SW 1271 (cell line): ENCODE measurements at places on chromosomes 6 and 20.

DNA sequence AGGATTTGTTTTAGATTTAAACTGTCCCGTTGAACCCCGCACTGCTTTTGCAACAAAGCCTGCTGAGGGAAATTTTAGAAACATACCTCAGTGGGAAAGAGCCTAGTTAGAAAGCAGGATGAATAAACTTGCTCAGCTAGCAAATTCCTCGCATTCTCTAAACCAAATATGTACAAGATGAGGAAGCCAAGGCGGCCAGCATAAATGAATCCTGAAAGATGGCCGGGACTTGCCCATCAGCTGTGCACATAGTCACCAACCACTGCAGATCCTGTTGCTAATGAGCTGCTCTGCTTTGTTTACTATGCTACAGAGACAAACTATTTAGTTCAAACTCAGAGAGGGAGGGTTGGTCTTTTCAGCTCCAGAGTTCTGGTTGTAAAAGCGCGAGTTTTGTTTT lies 49.0 kb downstream of the TMEM170B start:
- no peak for DNase-seq

DNA sequence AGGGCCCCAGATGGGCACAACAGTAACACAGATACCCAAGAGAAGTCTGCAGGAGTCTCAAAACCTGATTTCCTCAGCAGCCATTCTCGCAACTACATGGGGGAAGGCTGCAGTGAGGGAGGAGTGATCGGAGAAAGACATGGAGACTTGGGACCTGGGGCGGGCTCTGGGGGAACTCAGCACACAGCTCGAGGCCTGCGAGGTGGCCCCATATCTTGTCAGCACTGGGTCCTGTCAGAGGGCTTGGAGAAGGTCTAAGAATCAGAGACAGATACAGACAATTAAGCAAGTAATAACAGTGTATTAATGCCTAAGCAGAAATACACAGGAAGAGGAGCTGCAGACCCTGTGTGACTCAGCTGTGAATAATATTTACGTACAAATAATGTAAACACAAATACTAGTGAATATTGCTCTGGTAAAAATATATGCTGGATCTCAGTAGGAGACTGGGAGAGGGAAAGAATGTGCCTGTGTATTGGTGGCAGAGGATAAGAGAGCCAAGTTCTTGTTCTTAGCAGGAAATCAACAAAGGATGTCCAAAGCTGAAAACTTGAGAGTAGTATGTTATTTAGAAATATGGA lies 336.2 kb downstream of the ZFAND3 start:
- DNase-seq = no peak

DNA sequence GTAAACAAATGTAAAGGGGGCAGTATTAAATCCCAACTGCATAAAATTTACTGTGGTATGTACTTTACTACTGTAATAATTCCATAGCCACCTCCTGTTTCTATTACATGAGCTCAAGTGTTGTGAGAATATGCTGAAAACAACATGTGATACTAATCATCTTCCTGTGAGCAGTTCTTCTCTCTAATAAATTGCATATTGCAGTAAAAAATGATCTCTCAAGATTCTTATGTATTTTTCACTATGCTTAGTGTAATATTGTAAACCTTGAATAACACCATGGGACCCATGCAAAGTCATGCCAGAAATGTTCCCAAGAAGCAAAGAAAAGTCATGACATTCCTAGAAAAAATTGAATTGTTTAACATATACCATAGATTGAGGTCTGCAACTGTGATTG lies 133.0 kb upstream of the ATXN1 start:
- no peak for DNase-seq

DNA sequence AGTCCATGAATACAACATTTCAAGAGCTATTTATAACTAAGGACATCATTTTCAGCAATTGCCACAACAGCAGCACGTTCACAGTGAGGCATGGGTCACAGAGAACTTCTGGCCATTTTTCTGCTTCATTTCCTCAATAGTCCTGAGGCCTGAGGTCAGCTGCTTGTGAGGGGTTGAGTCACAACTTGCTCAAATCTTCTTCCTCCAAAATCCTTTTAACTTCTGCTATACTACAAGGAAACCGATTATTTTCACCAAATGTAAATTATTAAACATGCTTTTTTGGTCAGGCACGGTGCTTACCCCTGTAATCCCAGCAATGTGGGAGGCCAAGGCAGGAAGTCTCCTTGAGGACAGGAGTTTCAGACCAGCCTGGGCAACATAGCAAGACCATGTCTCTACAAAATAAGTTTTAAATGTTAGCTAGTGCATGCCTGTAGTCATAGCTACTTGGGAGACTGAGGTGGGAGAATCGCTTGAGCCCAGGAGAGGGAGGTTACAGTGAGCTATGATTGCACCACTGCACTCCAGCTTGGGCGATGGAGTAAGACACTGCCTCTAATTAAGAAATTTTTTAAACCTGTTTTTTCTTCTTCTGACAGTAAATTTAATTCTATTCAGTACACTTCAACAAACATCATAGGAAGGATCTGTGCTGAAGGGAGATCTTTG lies 11.1 kb upstream of the SLC16A10 start:
- no peak for DNase-seq

GRCh38 chr6:24797596-24798216 lies 1.0 kb downstream of the ARMH2 start:
- DNase-seq = no peak

- no peak for DNase-seq
Observed at GRCh38 chr6:161228921-161229591, 44.8 kb downstream of the AGPAT4 start.

- DNase-seq = no peak
Observed at GRCh38 chr6:169556758-169557548, 144.9 kb downstream of the WDR27 start.

GRCh38 chr6:23608931-23609435 lies 517.0 kb upstream of the NRSN1 start:
- no peak for DNase-seq

GRCh38 chr6:112054001-112054400 lies at the start of gene CCN6:
Gene CCN6, plus strand, starts transcription at chr6:112054104. Its CDS starts 254 bp downstream, at chr6:112054358.
- DNase-seq = no peak

GRCh38 chr20:45945678-45946148 lies 11.2 kb downstream of the PCIF1 start:
- no peak for DNase-seq

- no peak for DNase-seq
Observed at GRCh38 chr20:35111141-35111888, 18.7 kb upstream of the TRPC4AP start.

- DNase-seq = no peak
Observed at GRCh38 chr20:3714092-3714491, 1.7 kb upstream of the SIGLEC1 start.

DNA sequence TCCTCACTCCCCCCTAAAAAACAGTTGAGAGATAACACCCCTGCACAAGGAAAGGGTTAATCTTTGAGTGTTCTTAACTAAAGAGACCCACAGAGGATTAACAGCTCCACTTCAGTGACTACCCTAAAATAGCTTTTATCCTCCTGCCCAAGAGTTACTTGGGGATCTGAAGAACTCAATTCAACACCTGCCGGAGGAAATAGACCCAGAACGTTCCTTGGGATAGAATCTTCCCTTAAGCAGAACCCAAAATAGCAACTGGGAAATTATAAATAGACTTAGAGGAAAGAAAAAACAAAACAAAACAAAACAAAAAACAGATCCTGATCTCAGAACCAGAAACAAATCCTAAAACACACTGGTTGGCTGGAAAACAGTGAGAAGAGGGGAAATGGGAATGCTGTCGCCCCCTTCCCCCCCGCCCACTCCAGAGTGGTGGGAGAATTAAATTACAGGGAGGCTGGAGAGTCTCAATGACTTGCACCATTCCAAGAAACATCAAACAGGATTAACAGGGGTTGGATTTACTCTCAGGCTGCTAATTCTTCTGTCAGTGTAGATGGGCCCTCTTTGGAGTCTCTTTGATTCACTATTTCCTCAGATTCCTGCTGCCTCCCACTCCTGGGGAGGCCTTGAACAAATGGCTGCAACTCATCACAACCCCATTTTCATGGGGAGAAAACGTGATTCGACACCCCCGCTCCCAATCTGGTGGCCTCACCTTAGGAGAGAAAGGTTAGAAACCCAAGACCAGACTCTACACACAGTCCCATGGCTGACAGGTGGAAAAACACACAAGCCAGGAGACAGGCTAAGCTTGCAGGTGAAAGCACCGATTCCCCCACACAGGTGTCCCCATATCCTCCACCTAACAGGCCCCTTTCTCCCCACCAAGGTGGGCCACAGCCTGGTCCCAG lies 1.4 kb downstream of the PLAGL2 start:
- DNase-seq = no peak

DNA sequence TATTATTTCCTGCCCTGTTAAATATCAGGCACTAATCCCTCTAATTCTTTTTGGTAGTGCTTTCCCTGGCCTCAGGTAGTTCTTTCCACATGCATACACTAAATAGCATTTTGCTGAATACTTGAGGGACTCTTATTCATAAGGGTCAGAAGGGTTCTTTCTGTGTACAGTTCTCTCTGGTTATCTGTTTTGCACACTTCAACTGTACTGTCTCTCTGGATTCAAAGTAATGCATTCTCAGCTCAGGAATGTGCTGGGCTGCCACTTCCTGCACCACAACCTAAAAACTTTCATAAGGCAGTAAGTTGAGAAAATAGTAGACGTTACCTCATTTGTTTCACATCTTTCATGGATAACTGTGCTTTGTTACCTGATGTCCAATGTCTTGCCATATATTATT lies 32.1 kb downstream of the C6orf141 start:
- DNase-seq = no peak

DNA sequence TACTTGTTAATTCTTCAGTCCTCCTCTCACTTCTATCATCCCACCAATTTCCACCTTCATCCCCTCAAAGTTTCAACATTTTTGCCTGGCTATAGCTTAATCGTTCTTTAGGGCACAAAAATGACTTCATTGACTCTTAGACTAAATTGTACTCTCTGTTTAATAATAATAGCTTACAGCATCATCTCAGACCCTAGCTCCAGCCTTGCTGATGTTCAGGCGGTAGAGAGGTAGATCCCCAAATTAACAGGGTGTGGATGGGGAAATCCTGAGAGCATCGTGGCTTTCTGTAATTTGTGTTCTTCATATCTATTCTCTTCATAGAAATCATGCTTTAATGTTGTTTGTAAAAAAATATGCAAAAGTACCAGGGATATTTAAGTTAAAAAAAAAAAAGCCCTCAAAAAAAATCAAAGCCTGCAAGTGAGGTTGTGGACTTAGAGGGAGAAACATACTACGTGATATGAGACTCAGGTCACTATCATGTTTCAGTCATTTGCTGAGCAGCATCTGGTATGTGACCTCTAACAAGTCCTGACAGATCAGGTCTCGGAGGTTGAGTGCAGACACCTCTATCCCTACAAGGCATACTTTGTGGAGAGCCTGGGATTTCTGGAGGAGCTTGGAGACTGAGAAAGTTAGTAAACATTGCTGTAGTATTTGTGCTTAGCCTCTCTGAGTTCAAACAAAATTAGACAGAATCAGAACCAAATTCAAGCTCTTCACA lies 1063.3 kb upstream of the CITED2 start:
- no peak for DNase-seq

DNA sequence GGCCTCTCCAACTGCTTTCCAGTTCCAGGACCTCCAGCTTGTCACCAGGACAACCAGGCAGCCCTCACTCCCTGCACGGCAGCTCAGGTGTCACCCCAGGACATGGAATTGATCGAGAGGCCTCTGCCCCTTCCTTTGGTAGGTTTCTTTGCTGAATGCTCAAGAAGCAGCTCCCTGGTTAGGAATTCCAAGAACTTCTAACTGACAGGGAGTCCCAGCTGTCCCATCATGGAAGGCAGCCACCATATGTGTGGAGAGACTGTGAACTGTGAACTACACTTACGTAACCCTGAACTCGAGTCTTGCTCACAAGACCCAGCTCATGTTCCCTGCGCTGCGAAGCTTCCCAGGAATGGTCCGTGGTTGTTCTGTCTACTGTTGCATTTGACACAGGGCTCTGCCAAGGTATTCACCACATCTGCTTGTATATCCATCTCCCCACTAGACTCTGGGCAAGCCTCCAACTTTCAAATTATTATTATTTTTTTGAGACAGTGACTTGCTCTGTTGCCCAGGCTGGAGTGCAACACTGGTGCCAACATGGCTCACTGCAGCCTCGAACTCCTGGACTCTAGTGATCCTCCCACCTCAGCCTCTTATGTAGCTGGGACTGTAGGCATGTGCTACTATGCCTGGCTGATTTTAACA lies 35.7 kb downstream of the MGME1 start:
- no peak for DNase-seq

GRCh38 chr6:53717566-53717965 lies 52.0 kb upstream of the KLHL31 start:
- DNase-seq = no peak

DNA sequence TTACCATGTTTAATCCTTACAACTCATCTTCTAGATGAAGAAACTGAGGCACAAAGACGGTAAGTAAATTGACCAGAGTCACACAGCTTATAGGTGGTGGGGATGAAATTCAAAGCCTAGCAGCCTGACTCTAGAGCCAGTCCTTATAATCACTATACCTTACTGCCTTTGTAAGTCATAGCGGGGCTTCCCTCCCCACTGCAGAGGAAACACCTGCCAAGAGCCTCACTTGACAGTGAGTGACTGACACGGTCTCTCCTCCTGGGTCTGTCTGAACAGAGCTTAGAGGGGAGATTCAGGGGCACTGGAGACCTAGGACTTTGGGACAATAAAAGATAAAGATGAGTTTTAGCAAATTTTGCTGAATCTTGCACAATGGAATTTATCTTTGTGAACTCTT lies 12.8 kb downstream of the SUN5 start:
- no peak for DNase-seq

GRCh38 chr6:150312395-150312794 lies 56.4 kb upstream of the IYD start:
- DNase-seq = no peak

DNA sequence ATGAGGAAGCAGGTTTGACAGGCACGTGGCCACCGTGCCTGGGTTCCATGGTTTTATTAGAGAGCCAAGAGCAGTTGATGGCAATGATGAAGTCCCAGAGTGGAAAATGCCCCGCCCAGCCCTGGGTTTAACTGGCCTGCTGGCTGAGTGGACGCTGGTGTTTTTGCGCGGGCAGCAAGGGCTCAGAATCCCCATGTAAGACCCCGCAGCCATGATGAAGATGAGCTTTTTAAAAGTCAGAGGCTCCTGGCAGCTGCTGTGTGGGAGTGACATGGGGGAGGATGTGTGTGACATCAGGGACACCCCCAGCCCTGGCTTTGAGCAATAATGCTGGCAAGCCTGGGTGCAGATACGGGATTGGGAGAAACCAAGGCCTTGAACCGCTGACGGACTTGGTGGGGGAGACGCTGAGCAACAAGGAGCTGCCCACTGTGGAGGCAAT lies 33.0 kb upstream of the SLCO4A1 start:
- no peak for DNase-seq
